ENCODE measurements at places on chromosomes 3 and 15.

GRCh38 chr15:78438619-78439285, 736 bp downstream of the IREB2 start:
- DNase-seq = no peak

GRCh38 chr3:197302696-197303341, 4.4 kb upstream of the DLG1 start:
- DNase-seq = no peak

- no peak for DNase-seq
Measured at GRCh38 chr3:39362192-39362591, 21.0 kb upstream of the SLC25A38 start.

- no peak for DNase-seq
Measured at GRCh38 chr3:140630366-140630765, 47.5 kb upstream of the TRIM42 start.

DNA sequence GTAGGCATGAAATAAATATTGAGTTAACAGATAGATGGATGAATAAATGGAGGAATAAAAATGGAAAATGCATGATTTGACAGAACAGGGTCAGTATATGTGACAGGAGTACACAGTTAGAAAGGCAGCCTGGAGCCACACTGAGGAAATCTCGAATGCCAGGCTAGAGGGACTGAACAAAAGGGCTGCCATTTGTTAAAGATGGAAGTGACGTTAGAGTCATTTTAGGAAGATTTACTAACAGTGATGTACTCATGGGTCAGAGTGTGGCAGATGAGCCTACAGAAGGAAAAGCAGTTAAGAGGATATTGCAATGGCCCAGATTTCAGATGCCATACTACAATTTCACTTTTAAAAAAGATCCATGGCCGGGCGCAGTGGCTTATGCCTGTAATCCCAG, 7.4 kb upstream of the TMPRSS7 start:
- no peak for DNase-seq

- DNase-seq = no peak
Measured at GRCh38 chr3:113535898-113536297, 3.5 kb downstream of the SIDT1 start.

GRCh38 chr3:107216711-107217110, 160.5 kb upstream of the CCDC54 start:
- DNase-seq = no peak

DNA sequence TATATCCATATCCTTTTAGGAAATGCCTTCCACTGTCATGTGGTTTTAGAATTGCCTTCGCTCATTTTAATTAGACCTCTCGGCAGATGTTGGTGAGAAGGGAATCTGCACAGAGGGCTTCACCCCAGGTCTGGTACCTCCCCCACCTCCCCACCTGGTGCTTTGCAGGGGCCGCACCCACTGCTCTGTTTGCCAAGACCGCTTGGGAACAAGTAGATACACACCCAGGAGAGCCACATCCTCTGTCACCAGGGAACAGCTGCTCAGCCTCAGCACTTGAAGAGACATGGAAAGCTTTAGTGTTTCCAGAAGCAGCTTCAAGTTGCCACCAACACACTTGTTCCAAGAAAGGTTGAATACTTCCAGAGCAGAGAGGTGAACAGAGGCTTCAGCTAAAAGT, 21.8 kb downstream of the LRRC31 start:
- DNase-seq = no peak

GRCh38 chr3:138459619-138460535, 25.5 kb downstream of the ESYT3 start:
- DNase-seq = no peak

GRCh38 chr3:175269394-175269793, 410.3 kb downstream of the NAALADL2 start:
- DNase-seq = no peak

- no peak for DNase-seq
Measured at GRCh38 chr3:183409219-183409618, 19.2 kb downstream of the MCF2L2 start.

DNA sequence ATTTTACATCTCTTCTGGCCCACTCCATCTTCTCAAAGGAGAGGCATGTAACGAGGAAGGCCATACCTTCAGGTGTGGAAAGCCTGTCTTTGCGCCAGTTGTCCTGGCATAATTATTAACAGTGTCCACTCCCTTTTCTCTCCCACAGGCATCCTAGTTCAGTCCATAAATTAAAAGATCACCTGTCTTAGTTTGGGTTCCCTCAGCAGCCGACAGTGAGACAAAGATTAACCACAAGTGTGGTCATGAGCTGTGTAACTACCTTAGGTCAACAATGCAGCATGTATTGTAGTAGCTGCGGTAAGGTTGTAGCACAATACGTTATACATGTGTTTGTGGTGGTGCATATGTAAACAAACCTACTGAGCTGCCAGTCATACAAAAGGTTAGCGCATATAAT, 103.3 kb upstream of the GALNT15 start:
- no peak for DNase-seq

DNA sequence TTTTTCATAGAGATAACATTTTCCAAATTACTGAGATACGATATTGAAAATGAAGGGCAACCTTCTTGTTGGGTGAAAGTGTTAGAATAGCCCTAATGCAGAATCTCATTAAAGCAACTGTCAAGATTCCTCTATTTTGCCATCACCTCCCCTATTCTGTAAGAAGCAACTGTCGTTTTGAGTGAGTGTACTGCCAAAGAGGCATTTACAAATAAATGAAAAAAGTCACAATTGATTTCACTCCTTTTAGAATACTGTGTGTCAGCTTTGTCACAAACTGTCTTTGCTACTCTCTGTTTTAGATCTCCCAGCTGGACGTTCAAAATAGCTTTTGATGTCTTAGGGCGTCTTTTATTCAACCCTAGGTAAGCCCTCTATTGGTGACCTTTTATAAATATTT, 322.8 kb upstream of the NAALADL2 start:
- no peak for DNase-seq

GRCh38 chr15:101210058-101210457, 41.8 kb downstream of the CHSY1 start:
- no peak for DNase-seq

DNA sequence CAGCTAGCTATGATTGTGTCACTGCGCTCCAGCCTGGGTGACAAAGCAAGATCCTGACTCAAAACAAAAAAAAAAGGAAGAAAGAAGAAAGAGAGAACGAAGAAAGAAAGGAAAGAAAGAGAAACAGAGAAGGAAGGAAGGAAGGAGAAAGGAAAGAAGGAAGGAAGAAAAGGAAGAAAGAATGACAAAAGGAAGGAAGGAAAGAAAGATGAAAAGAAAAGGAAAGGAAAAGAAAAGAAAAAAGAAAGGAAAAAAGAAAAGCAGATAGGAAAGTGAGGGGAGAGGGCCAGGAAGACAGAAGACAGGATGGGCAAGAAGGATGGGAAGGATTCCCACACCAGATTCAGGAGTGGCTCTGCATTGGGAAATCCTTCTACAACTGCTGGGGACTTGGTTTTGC, 44.9 kb downstream of the GOLGA6L2 start:
- DNase-seq = no peak

GRCh38 chr3:8503461-8503860, 1.8 kb downstream of the LMCD1 start:
- DNase-seq = no peak

GRCh38 chr3:78545827-78546226, 1222.0 kb downstream of the ROBO1 start:
- no peak for DNase-seq

DNA sequence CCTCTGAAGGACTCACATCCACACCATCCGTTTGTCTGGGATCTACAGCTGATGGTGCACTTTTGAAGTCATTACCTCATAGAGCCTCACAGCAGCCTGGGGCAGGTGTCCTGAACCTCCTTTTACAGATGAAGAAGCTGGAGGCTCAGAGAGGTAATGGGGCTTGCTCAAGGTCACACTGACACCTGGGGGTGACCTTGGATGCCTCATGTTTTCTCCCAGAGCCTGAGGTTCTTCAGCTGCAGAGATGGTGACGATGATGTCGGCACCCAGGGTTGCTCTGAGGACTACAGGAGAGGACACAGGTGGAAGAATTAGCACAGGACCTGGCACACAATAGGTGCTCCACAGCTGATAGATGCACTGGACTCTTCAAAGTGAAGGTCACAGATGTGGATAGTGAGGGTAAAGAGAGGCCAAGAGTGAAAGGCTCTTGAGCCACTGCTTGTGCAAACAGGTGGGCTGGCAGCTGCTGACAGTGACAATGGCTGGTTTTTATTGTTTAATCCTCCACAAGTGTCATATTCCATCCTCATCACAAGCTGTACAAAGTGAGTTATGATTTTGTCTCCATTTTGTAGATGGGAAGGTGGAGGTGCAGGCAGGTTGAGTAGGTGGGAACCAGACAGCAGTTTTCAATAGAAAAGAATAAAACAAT, 17.4 kb upstream of the ATP2B2 start:
- DNase-seq = no peak

DNA sequence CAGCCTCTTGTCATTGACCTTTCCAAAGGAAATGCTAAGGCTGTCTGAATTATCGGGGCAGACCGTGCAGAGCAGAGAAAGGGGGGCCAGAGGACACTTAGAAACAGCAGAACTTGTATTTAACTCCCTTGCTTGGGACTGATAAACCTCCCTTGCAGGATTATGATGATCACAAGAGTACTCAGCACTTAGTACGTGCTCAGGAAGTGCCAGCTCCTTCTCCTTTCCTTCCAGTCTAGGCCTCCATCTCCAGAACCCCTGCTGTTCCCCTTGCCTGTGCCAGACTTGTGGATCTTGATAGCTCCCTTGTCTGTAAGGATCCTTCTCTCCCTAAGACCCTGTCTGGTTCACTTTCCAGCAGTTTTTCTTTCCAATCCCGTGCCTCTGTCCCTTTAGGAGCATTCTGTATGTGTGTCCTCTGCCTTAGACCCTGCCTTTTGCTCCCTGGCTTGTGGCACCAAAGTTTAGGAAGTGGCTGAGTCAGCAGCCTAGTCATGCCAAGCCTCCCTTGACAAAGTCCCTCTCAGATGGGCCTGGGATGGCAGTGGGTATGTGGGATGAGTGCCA, 747 bp downstream of the SORD start:
- no peak for DNase-seq

- no peak for DNase-seq
Measured at GRCh38 chr3:81434161-81434560, 327.3 kb downstream of the GBE1 start.

DNA sequence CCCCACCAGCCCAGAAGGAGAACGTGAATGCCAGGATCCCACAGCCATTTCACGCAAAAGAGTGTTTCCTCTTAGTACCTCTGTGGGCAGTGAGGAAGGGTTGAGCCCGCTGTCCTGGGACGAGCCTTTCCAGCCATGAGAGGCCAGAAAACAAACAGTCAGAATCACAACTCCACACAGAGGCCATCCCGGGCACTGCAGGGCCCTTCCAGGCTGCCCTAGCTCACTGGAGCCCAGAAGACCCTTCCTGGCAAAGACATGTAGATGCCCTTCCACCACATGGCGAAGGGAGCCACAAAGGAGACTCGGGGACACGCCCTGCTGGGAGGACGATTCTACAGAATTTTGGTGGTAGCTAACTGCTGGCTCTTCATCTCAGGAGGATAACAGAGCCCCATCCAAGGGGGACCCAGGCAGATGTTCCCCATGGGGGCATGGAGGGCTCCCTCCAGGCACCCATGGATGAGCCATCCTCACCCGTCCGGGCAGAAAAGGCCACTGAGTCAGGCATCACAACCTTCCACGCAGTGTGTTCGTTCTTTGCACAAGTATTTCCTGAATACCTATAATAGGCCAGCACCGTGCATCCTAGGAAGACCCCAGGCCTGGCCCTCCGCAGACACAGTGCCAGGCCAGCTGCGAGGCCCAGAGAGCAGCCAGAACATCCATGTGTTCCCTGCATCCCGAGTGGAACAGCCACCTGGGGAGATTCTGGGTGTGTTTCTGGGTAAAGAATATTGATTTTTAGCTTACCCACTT, 47.2 kb downstream of the SLC12A8 start:
- DNase-seq = no peak

- no peak for DNase-seq
Measured at GRCh38 chr3:115766587-115767482, 143.5 kb downstream of the GAP43 start.

DNA sequence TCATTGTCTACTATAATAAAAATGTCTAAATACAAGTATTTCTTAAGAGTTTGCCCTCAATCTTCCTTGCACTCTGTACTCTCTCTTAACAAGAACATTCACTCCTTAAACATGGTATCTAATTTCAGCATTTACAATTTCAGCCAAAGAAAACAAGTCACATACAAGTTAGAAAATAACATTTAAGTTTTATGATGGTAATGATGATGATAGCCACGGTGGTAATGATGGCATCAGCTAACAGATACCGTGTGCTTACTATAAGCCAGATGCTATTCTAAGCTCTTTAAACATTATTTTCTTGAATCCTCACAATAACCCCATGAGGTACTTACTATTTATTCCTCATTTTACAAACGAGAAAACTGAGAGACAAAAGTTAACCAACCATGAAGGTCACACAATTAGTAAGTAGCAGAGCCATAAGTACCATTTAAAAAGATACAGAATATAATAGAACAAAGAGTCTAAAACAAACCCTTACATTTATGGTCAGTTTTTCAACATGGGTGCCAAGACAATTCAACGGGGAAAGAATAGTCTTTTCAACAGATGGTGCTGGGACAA, 7.4 kb downstream of the SPICE1 start:
- DNase-seq = no peak

GRCh38 chr15:26971271-26972018, 464 bp downstream of the GABRG3 start:
- no peak for DNase-seq

DNA sequence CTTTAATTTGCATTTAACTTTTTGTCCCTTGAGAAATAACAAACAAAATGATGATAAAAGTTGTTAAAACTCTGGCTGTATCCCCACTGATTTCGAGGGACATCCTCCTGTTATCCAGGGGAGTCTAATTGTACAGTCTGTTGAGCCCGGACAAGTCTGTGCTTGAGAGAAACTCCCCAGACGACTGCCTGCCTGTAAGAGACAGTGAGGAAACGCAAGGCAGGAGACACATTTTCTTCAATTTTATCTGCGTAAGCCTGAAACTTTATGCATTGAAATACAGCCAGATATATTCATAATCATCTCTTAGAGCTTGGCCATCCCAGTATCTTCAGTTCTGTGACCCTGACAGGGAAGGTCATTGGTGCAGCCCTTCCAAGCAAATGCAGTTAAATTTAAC, 97.7 kb downstream of the ROBO2 start:
- no peak for DNase-seq

GRCh38 chr3:184479426-184480126, 82.0 kb upstream of the EPHB3 start:
- no peak for DNase-seq

All from activated CD4-positive, CD25-positive, alpha-beta regulatory T cell treated with anti-CD3 and anti-CD28 coated beads, Interleukin-2, amount 50 U/mL, for 16 hours (primary cell).